Endodermal cell (in vitro differentiated cells): ENCODE measurements at places on chromosomes 4 and X.

DNA sequence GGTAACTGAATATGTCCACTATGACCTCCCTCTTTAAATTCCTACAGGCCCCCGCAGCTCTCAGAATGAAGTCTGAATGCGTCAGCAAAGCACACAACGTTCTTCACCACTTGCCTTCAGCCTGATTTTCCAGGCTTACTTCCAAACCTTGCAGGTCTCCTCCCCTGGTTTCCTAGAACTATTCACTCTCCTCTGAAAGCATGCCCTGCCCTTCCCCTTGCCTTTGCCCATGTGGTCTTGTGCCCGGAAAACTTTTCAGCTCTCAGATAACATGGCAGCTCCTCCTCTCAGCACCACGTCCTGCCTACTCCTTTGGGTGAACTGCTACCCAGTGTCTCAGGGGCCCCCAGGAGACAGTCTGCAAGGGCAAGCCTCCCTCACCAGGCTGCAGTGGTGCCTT, 268.5 kb upstream of the LDB2 start:
- no peak for DNase-seq

DNA sequence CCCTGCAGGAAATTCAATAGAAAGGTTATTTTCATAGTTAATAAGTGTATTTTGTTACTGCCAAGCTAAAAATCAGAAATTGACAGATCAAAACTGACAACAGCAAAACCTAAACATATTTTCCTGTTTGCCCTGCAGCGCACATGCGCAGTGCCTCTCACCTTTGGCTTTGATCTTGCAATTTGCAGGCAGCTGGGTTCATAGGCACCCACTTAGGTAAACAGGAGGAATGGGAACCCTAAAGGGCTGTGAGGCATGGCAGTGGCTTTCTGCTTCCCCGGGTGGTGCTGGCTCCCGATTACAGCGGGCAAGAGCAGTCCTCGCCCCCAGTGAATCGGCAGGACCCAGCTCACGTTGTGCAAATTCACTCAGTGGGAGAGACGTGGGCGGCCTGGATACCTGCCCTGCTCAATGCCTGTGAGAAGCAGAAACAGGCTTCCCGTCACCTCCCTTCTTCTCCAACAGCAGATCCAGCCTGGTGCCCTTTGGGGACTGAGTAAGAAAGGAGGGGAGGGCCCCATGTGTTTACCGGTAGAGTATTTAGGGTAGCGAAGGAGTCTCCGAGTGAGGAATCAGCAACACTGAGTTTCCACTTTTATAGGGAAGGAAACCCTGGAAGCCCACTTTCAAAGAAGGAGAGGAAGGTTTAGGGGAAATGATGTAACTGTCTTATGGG, 25.7 kb downstream of the CCKAR start:
- DNase-seq: peak; percentile 20

DNA sequence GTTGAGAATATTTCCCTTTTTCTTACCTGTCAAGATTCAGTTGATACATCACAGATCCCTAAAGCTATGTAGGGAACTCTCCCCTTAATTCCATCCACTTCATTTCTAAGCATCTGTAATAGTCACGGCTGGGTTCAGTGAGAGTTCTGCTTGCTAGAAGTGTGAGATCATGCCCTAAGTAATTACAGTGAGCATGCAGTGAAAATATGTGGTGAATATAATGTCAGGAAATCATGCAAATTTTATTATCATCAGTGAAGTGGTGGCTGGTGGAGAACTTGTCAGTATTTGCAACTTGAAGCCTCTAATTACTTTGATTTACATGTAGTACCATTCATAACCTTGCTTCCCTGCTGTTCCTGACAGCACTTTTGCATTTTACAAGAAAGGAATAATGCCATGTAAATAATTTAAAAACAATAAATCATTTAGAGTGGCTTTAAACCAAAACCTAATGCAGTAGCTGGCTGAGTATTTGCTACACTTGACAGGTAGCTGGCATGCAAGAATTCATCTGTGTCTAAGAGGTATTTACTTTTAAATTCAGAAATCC, 28.3 kb upstream of the CFAP299 start:
- DNase-seq: no peak

- no peak for DNase-seq
Observed at GRCh38 chr4:169124661-169125060, 114.6 kb upstream of the CBR4 start.

- DNase-seq: no peak
Observed at GRCh38 chr4:104519588-104519987, 24.9 kb upstream of the CXXC4 start.
